Cardiac muscle cell (in vitro differentiated cells and primary cell): ENCODE measurements at places on chromosomes 4 and X.
A peak's percentile ranks its signal among the peaks of the same experiment; 100 is the strongest.

DNA sequence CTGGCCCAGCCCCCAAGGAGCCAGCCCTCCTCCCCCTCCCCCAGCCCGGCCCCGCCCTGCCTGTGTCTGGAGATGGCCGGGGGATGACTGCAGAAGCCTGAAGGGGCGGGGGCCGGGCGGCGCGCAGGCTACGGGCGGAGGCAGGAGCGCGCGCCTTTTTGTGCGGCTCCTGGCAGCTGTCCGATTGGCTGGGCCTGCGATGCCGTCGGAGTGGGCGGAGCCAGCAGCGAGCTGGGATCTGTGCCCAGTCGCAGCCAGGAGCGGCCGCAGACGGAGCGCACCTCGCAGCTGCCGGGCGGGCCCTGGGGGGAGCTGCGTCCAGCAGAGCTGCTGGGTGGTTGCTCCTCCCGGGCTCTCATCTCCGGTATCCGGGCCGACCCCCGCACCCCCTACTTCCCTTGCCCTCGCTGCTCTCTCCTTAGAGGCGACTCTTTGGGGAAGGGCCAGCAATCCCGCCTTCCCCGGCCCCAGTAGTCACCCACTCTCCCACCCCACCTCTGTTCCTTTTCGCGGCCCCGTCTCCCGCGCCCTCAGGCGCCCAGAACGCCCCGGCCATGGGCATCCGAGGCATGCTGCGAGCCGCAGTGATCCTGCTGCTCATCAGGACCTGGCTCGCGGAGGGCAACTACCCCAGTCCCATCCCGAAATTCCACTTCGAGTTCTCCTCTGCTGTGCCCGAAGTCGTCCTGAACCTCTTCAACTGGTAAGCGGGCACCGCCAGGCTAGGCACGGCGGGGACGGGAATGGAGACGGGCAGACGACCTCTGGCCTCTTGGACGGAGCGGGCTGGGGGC is at the start of gene GABRQ:
GABRQ (plus strand) TSS at position 247 of the 794 bp plus-strand sequence; CDS start at position 555, 308 bp downstream.
- H3K4me1 ChIP-seq = no peaks in the 10 kb centered on the region
- H3K4me3 ChIP-seq = peak within 1 kb of the TSS; percentile 19
- no peaks in the 10 kb centered on the region for H3K36me3 ChIP-seq
- no peak within 1 kb of the TSS for H3K27ac ChIP-seq
- peak; percentile 45 for DNase-seq

DNA sequence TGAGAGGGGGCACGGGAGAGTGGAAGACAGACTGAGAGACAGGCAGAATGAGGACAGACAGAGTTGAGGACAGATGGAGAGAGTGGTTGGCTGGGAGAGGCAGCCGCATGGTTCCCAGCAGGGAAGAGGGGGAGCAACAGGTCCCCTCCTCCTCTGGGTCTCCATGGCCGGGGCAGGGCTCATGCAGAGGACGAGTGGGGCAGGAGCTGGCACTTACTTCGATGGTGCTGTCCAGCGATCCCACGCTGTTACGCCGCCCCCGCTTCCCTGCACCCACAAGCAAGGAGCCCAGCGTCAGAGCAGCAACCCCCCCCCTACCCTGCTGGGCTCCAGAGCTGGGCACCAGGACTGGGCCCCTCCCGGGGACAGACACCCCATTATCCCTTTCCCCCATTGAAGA is 10.6 kb upstream of the KDM5C start:
- H3K4me1 ChIP-seq = no peaks in the 10 kb centered on the region
- H3K27ac ChIP-seq = no peak overlapping the region
- no peaks in the 10 kb centered on the region for H3K36me3 ChIP-seq

GRCh38 chrX:18032486-18033221 is 171.6 kb upstream of the RAI2 start:
- DNase-seq = no peak
- no peak overlapping the region for H3K27ac ChIP-seq
- no peaks in the 10 kb centered on the region for H3K27me3 ChIP-seq
- H3K36me3 ChIP-seq = no peaks in the 10 kb centered on the region
- H3K4me3 ChIP-seq = no peak overlapping the region

DNA sequence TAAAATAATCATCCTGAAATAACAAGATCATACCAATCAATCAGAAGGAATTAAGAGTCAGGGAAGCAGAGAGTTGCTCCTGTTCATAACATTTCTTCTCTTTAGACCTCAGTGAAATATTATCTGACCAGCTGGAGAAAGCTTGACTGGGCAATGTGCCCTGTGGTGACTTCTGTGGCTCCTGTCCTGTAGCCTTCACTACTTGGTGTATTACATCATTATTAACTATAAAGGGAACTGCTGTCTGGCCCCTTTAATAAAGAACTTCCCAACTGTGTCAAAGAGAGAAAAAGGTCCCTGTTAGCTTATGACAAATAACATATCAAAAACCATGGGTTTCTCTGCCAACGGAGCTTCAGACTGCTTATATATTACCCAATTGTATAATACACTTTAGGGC is 18.0 kb downstream of the OPHN1 start:
- no peaks in the 10 kb centered on the region for H3K4me1 ChIP-seq
- no peaks in the 10 kb centered on the region for H3K27me3 ChIP-seq

DNA sequence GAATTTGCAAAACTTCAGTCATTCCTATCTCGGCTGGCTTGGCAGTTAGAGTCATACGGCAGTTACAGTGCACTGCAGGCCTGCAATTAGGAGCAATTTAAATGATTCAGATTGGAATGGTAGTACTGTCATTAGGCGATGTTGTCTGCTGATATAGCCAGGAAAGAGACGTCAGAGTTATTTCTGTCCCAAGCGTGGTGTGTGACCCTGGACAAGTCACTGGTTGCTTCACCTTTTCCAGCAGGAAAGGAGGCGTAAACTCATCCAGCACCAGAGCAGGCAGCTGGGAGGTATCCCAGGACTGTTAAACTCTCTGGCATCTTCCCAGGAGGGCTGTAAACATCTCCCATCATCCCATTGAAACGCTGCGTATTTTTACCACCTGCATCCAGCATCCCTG is 836 bp upstream of the LNX1 start:
- H3K36me3 ChIP-seq = no peaks in the 10 kb centered on the region
- H3K4me3 ChIP-seq = no peak overlapping the region
- no peak overlapping the region for H3K27ac ChIP-seq
- DNase-seq = peak; percentile 70

DNA sequence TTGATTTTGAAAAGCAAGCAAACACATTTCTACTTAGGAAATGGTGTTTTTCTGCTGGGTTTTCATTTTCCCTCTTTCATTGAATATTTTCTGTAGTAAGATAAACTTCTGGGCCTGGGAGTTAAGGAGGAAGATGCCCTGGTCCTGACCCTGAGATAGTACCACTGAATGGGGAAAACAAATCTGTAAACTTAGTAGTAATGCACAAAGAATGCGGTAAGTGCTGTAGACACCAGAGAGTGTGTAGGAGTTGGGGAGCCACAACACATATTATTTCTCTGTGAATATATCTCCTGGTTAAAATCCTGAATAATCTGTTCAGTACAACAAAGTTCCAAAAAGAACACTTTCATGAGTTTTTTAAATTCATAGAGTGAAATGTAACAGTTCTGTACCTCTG is 178.3 kb downstream of the MAPK10 start:
- H3K27ac ChIP-seq = no peak overlapping the region
- H3K27me3 ChIP-seq = no peaks in the 10 kb centered on the region
- H3K4me3 ChIP-seq = no peak overlapping the region
- DNase-seq = no peak
- H3K4me1 ChIP-seq = peaks cover 8% of the 10 kb centered on the region

GRCh38 chr4:145545538-145546174 is 64.0 kb downstream of the SMAD1 start:
- no peak overlapping the region for H3K27ac ChIP-seq
- H3K27me3 ChIP-seq = no peaks in the 10 kb centered on the region
- DNase-seq = no peak
- H3K36me3 ChIP-seq = peaks cover 18% of the 10 kb centered on the region
- H3K4me3 ChIP-seq = no peak overlapping the region
- no peaks in the 10 kb centered on the region for H3K4me1 ChIP-seq

- no peaks in the 10 kb centered on the region for H3K36me3 ChIP-seq
- H3K27me3 ChIP-seq = no peaks in the 10 kb centered on the region
- H3K27ac ChIP-seq = no peak overlapping the region
- no peaks in the 10 kb centered on the region for H3K4me1 ChIP-seq
- DNase-seq = no peak
These were observed 492.5 kb upstream of the INTU start for GRCh38 chr4:127140306-127140705.

- H3K27ac ChIP-seq = no peak overlapping the region
- no peaks in the 10 kb centered on the region for H3K4me1 ChIP-seq
- no peaks in the 10 kb centered on the region for H3K27me3 ChIP-seq
- H3K4me3 ChIP-seq = no peak overlapping the region
- H3K36me3 ChIP-seq = no peaks in the 10 kb centered on the region
These were observed 101.0 kb downstream of the GATB start for GRCh38 chr4:151659601-151660364.
